HepG2 (cell line): ENCODE measurements at places on chromosomes 4 and X.

DNA sequence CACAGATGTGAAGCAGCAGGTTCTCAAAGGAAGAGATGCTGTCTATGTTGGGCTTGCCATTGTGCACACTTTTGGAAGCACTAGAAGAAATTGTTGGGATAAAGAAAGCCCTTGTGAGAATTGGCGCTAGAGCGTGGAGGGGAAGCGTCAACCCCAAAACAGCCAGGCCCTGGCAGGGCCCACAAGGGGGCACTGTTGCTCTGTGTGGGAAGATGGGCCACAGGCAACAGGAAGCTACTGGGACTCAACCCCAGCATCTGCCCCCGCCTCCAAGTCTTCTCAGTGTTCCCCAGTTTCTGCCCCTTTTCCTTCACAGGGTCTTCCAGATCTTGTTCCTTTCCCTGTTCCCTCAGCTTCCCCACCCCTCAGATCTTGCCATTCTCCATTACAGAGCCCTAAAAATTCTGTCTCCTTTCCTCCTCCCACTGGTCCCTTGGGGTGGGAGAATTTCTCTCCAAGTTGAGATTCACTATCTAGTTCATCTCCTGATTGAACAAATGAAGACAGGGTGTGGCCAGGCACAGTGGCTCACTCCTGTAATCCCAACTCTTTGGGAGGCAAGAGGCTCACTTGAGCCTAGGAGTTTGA is 85.5 kb downstream of the STARD8 start:
- DNase-seq: peak; percentile 19
- no peaks in the 10 kb centered on the region for H3K36me3 ChIP-seq
- no peaks in the 10 kb centered on the region for H3K27me3 ChIP-seq

DNA sequence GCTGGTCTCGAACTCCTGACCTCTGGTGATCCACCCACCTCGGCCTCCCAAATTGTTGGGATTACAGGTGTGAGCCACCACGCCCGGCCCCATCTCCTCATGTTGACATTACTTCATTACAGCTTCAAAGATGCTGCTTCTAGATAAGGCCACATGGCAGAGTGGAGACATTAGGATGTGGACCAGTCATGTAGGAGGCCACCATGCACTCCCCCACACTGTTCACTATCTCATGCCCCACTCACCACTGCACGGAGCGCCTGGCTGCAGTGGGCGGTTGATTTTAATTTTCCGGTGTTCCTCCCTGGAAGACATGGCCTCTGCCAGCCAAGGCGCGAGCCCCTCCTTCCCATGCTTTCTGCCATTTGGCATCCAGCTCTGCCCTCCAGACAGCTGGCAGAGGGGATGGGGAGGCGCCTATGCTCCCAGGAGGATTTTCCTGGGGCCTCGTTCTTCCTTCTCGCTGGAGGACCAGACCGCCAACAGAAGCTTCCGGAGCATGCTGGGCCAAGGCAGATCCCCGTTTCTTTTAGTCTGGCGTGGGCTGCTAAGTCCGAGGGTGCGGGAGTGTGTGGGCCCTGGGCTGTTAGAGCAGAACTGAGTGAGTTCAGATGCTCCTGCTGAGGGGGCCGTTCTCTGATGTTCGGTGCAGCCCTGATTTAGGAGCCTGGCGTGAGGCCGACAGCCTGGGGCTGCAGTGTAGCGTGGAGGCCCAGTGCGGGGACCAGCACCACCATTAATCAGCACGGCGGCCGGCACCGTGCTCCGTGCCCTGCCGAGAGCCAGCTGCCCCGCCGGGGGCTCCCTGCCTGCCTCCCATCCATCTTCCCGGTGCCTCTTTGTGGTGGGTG is 93.1 kb downstream of the SORCS2 start:
- no peak overlapping the region for H3K4me3 ChIP-seq
- peaks cover 58% of the 10 kb centered on the region; the same call in 2 of the 3 replicates for H3K27me3 ChIP-seq
- no peak overlapping the region for H3K27ac ChIP-seq
- no peaks in the 10 kb centered on the region for H3K36me3 ChIP-seq
- DNase-seq: no peak

DNA sequence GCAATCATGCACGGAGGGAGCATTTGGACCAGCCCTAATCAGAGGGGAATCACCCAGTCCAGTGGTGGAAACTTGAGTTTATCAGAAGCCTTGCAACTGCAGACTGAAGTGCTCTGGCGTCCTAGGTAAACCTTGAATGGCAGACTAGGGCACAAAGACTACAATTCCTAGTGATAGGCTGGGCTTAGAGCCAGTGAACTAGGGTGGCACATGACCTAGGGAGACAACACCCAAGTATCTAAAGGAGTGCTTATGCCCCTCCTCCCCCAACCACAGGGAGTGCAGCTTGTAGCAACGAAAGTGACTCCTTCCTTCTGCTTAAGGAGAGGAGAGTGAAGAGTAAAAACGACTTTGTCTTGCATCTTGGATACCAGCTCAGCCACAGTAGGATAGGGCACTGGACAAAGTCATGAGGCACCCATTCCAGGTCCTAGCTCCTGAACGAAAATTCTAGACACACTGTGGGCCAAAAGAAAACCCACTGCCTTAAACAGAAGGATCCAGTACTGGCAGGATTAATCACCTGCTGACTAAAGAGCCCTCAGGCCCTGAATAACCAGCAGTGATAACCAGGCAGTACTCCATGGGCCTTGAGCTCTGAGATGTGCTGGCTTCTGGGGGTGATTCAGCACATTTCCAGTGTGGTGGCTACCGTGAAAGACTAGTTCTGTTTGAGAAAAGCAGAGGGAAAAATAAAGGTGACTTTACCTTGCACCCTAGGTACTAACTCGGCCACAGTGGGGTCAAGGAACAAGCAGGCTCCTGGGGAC is 58.7 kb upstream of the STARD8 start:
- no peaks in the 10 kb centered on the region for H3K27me3 ChIP-seq
- no peaks in the 10 kb centered on the region for H3K36me3 ChIP-seq
- no peaks in the 10 kb centered on the region for H3K4me1 ChIP-seq
- no peak overlapping the region for H3K4me3 ChIP-seq
- DNase-seq: no peak

DNA sequence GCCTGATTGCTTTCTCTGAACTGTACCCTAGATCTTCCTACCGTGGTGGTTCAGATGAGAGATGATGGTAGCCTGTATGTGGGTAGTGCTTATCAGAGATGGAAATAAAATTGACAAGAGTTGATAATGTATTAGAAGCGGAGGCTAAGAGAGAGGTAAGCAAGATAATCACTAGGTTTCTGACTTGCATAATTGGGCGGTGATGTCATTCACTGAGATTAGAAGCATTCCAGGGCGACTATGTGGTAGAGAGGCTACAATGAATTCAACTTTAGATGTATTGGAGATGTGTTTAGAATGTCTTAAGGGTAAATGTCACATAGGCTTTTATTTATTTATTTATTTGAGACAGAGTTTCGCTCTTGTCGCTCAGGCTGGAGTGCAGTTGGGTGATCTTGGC is 415 bp upstream of the TENM3 start:
- H3K27ac ChIP-seq: no peak overlapping the region
- H3K4me3 ChIP-seq: no peak overlapping the region

DNA sequence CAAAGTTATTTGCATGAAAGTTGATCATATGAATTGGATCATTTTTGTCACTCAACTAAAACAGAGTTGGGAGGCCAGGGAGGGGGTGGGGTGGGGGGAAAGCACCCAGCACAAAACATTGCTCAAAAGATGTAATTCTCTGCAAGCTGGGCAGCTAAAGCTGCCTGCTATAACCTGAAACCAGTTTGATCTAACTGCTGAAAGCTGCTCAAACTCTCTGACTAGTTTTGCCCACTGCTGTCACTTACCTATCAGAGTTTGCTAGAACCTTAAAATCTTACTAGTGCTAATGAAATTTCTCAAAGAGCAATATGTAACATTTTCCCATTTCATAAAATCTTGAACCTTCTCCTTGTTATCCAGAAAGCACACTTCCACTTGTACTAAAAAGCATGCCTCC is 10.4 kb downstream of the CXCL8 start:
- H3K27me3 ChIP-seq: no peaks in the 10 kb centered on the region
- no peaks in the 10 kb centered on the region for H3K4me1 ChIP-seq
- no peak overlapping the region for H3K4me3 ChIP-seq
- H3K27ac ChIP-seq: no peak overlapping the region

GRCh38 chr4:85127653-85128052 is 161.2 kb upstream of the WDFY3 start:
- no peak overlapping the region for H3K4me3 ChIP-seq
- peak; percentile 34 for DNase-seq
- 0 out of 2 replicates have a peak, but pooled peaks cover 10% of the 10 kb centered on the region for H3K4me1 ChIP-seq
- no peaks in the 10 kb centered on the region for H3K36me3 ChIP-seq

- no peak overlapping the region for H3K4me3 ChIP-seq
- no peaks in the 10 kb centered on the region for H3K27me3 ChIP-seq
- H3K27ac ChIP-seq: no peak overlapping the region
- H3K36me3 ChIP-seq: no peaks in the 10 kb centered on the region
- no peak for DNase-seq
These were observed 193.1 kb downstream of the SLIT2 start for GRCh38 chr4:20444599-20445337.

DNA sequence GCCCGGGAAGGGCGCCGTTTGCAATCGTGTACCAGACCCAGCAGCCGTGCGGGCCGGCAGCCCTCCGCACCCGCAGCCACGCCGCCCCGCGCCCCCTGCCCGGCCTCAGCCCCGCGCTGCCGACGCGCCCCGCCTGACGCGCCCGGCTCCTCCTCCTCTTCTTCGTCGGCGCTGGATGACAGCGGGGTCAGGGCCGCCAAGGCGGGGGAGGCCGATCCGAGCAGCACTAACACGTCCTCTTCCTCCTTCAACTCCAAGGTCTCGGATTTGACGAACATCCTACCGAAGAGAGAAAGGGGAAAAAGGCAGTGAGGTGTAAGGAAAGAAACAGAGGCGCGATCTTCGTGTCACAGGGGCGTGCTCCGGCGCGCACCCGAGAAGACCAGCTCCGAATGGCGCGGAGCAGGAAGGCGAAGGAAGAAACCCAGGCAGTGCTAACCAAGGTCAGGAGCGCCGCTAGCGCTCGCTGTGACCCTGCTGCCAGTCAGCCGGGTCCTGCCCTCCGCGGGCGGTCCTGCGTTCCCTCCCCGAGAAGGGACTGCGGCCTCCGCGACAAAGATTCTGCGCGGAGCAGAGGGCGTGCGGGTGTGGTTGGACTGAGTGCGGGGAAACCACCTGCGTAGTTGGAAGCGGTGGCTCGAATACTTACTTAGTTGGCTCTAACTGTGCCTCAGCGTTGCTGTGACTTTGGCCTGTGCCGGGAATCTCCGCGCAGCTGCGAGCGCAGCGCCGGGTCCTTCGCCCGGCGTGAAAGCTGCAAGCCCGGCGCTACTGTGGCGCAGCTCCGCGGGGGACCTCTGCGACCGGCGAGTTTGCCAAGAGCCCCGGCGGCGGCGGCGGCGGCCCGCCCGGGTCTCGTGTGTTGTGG is 548 bp downstream of the NEUROG2 start:
- no peaks in the 10 kb centered on the region for H3K36me3 ChIP-seq
- H3K27ac ChIP-seq: no peak overlapping the region
- peaks cover 6% of the 10 kb centered on the region; the same call in 1 of the 2 replicates for H3K27me3 ChIP-seq
- peak overlapping the region; percentile 70 for H3K4me3 ChIP-seq
- H3K4me1 ChIP-seq: peaks cover 22% of the 10 kb centered on the region
- DNase-seq: no peak
